ENCODE measurements at places on chromosomes 4 and X.

DNA sequence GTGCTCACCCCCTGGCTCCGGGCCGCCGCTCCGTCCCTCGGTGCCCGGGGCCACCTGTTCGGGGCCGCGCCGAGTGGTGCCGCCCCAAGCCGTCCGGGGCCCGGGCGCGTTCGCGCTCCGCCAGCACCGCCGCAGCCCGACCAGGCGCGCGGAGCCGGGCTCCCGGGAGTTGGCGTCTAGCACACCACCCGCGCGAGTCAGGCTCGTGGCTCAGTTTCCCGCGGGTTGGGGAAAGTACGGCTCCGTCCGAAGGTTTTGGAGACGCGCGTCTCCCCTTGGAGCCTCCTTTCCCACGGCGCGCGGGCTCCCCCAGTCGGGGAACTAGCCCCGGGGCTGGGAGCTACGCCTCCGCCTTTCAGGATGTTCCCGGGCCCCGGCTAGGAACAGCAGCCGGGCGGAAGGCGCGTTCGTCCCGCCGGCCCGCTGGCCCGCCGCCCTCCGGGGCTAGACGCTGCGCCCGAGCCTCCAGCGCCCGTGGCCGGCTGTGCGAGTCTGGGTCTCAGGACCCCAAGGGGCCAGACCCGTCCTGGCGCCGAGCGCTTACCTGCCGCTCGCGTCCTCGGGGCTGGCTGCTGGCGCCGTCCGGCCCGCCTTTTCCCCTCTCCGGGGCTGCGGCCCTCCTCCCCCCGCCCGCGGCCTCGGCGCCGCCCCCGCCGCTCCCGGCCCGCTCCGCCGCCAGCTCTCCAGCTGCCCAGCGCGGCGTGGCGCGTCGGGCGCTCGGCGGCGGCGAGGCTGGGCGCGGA lies at the start of gene ADGRG2:
ADGRG2 (minus strand) TSS at position 571 of the 743 bp plus-strand sequence. CDS start 53,634 bp downstream, outside the sequence.
- peak; percentile 75 for DNase-seq

DNA sequence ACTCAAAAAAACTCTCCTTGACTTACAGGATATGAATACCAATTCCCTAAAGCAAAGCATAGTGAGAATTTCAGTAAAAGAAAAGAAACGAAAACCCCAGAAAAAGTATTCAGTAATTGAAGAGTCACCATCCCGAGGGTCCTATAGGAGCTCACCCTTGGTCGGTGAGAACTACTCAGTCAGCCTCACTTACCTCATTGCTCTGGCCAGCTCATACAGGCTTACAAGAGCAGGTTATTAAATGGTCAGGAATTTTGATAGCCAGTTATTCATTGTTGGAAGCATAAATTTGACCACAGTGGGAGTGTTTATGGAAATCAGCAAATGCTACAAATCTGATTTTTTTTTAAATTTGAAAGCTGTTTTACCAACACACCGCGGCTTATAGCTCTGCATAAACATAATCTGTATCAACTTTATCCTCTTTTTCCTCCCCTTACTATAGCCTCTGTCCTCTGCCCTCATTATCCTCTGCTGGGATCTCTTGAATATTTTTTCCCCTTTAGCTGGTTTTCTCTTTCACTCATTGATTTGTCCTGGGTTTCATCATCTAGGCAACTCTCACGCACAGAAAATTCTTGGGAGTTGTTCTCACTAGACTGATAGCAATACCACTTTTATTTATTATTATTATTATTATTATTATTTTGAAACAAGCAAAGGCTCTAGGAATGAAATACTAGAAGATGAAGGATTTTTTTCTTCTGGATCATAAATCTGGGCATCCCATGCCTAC lies 11.0 kb upstream of the CXCL2 start:
- no peak for DNase-seq

GRCh38 chr4:3304831-3305609 lies 12.2 kb downstream of the RGS12 start:
- no peak for DNase-seq

- DNase-seq: no peak
Observed at GRCh38 chrX:113315927-113316326, 475.3 kb upstream of the AMOT start.

GRCh38 chr4:3648195-3648594 lies 116.0 kb upstream of the LRPAP1 start:
- no peak for DNase-seq

DNA sequence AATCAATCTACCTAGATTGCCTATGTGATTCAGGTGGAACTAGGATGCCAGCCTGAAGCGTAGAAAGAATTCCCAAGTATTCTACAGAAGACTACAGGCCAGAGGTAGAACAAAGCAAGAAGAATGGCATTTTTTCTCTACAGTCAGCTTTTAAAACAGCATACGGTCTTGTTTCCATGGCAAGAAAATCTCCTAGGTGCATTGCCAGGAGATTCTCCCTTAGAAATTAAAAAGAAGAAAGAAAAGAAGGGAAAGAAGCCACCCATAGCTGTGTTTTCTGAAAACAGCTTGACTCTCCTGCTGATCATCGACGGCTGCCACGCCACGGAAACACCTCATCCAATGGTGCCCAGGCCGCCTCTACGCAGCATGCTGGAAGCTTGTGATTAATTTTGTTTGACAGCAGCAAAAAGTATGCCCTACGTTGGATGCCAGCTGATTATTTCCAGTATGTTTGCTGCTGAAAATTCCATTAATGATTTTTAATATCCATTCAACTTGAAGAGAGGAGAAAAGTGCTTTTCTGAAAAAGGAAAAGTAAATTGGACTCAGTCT lies 24.1 kb downstream of the ANK2 start:
- no peak for DNase-seq

GRCh38 chr4:139686130-139686529 lies 20.5 kb downstream of the MGST2 start:
- DNase-seq: no peak

DNA sequence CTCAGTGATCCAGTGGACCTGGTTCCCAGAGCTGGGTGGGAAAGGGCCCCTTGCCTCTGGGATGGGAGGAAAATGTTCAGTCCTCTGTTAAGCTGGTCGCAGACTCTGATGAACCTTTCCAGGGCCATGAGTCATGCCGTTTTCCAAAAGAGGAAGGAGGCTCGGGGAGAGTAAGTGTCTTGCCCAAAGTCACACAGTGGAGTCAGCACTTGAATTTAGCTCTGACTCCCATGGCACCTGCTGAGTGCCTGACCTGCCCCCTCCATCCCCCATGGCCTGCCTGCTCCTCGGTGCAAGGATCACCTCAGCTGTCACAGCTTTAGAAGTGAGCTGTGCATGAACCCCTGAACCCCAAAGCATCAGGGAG lies 14.0 kb upstream of the KIAA0232 start:
- no peak for DNase-seq

DNA sequence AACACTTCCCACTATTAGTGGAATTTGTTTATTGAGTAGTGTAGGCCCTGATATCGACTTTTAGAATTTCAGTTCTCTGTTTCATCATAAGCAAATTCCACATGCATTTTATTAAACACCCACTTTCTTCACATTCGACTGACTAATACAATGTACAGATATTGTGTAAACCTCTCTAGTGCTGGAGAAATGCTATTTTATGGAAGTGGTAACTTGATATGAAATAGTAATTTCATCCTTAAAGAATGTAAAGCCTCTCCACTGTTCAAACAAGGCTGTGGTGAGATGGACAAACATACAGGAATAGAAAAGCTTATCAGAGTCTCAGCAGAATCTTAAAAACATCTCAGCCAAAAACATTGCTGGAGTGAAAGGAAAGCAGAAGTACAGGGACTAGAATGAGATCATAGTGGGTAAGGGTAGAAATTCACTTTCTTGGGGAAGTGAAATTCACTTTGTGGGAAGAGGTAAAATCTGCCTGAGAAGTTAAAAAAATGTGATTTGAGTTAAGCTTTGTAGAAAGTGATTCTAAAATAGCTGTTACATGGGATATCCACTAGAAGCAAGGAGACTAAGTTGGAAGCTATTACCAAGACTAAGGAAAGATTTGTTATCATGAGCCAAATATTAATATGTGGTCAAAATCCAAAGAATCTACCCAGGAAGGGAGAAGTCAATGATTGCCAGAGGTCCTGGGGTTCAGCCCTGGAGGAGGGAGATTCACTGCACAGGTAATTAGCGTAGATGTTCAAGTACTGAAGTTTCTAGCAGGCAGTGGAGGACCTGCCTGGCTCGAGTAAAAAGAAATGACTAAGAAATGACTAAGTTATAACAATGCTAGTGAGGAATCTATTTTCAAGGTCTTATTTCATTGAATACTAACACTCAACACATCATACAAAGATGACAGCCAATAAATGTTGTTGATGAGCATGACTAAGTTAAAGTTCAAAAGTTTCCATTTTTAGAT lies 398.3 kb upstream of the FAM47C start:
- DNase-seq: no peak

GRCh38 chr4:156832886-156833285 lies 138.7 kb downstream of the PDGFC start:
- DNase-seq: no peak

DNA sequence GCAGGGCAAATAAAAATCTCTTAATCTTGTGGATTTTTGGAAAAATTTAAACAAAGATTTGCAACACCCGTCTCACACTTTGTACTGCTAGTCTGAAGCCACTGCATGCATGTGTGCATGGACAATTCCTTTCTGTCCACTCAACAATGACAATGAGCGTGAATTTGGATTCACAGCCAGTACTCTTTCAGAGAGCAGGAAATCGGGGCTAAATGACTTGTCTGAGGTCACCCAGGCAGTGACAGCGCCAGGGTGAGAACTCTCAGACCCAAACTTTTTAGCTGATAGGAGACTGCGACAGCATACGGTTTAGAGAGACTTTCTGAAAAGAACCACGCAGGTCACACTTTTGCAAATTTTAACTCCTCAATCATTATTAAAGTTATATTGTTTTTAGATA lies 90.9 kb downstream of the ZNF827 start:
- no peak for DNase-seq

DNA sequence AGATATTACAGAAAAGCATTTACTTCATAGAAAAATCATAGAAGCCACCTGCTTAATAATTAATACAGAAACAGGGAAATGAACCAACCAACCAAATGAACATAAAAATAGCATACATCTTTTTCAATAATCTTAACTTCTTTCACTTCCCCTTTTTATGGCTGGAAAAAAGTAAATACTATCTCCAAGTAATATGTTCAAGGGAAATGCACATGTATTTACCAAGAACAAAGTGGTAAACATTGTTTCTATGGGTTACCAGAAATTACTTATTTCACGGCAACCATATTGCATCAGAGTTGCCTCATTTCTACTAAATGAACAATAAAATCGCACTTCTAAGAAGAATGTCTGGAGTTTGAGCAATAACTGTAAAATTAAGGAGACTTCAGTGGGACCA lies 321.3 kb downstream of the TMA16 start:
- DNase-seq: no peak

- peak; percentile 59 for DNase-seq
Observed at GRCh38 chrX:133999031-133999705, 13.8 kb upstream of the GPC3 start.

GRCh38 chrX:68942104-68942503 lies 113.3 kb downstream of the EFNB1 start:
- no peak for DNase-seq

- no peak for DNase-seq
Observed at GRCh38 chr4:137892134-137892533, 350.0 kb downstream of the SLC7A11 start.

DNA sequence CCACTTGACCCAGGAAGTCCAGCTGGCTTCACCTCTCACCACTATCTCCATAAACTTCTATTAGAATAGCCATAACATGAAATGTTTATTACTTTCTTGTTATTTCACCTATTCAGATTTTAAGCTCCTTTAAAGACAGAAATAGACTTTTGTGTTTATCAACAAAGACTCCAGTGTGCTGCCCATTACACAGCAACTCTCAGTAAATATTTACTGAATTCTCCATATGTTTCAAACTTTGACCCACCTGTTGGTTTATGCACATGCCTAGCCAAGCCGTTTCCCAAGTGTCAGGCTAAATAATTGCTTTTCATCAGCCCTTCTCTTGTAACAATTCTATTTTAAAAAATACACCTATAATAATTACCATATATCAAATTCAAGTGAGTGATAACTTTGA lies 242.9 kb upstream of the NEIL3 start:
- no peak for DNase-seq

DNA sequence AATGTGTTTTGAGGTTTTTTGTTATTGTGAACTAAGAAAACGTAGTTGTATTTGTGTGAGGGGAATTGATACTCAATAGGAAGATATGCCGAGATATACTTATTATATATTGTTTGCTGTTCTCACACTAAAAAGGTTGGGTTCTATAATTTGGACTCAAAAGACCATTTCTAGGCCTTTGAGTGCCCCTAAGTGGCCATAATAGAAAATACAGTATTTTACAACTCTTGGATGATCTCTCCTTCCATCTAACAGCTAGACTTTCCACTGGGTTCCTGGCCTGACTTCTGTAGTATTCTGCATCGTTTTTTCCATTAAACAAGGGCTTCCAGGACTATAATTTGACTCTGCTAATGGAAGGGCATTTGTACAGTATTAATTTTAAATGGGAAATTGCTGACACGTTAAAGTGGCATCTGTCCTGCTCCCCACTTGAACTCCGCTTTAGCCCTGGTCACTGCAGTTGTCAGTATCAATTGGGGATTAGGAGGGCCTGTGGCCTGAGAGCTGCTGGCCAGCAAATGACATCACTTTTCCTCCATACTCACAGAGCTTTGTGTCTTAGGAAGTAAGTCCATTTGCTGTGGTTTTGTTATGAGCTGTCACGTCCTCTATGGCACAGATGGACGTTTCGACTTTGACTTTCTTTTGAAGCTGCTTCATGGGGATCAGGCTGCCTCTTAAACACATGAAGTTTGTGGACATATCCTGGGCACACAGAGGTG lies 176.9 kb downstream of the SLIT2 start:
- DNase-seq: no peak

DNA sequence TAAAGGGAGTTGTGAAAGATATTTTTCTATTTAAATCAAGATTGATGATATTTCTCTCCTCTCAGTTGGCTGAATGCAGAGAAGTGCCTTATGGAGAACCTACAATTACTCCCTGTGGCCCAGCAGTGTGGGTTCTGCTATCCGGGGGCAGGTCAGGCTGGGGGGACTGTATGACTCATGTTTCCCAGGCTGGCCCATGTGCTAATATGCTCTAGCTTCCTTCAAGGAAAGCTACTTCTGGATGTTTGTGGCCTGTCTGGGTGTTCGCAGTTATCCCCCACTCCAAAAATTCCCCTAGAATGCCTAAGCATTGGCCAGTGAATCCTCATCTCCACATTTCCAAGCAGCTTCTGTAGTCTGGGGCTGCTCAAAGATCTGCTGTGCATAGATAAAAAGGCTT lies 58.9 kb upstream of the SPP1 start:
- DNase-seq: no peak

GRCh38 chr4:119493419-119493818 lies 135.2 kb downstream of the PDE5A start:
- DNase-seq: no peak

- no peak for DNase-seq
Observed at GRCh38 chrX:68808686-68809357, 20.0 kb upstream of the EFNB1 start.

Data from right kidney (tissue), 9 donors.